ENCODE measurements at places on chromosomes 11 and 22.

- DNase-seq: no peak
Measured at GRCh38 chr11:69811431-69811830, 7.8 kb downstream of the FGF3 start.

DNA sequence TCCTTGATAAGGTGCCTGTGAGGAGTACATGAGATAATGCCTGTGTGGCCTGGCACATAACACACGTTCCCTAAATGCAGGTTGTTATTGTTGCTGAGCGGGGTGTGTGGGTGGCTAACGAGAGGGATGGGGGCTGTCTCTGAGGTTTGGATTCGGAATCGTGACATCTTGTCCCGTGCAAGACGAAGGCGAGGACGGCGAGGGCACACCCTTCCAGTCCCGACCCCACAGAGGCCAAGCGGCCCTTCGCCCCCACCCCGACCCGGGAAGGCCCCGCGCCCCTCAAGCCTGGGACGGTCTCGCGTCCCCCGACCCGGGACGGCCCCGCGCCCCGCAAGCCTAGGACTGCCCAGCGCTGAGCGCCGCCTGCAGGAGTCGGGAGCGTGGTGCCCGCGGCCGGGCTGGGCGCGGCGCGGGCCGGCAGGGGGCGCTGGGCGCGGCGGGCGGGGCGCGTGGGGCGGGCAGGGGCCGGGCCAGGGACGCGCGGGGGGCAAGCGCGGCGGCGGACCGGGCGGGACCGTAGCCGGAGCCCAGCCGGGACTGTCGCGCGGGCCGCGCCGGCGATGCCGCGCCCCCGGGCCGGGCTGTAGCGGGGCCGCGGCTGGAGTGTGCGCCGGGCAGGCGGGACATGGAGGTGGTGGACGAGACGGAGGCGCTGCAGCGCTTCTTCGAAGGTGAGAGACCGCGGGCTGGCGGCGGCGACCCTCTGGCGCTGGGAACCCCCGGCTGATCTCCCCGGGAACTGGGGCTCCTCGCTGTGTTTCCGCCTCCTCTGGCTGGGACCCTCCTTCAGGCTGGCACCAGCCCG lies at the start of gene MYRF:
TSS of gene MYRF (plus strand) at position 520 of the 808 bp plus-strand sequence. CDS start at position 629, 109 bp downstream.
- no peak for DNase-seq

DNA sequence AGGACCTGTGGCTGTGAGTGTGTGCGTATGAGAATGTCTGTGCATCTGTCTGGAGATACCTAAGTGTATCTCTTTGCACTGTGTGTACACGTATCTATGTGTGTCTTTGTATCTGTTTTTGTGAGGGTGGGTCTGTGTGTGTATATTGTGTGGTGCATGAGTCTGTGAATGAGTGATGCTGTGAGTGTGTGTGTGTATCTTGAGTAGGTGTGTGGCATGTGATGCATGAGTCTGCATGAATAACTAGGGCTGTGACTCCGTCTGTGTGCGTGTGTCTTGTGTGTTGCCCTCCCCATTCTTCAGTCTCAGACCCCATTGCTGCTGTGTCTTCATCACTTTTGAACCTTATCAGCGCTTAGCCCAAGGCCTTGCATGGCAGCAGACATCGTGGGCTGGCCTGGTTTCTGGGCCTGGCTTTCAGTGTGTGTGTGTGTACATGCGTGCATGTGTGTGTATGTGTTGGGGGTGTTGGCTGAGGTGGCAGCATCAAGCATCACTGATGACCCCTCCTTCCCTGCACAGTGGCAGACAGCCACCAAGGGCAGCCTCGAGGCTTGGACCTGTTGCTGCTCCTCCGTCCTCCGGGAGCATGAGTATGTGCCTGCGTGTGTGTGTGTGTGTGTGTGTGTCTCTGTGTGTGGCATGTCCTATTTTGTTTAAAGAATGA lies 1.4 kb downstream of the SGSM1 start:
- no peak for DNase-seq

GRCh38 chr11:76361776-76362175 lies 19.2 kb downstream of the THAP12 start:
- DNase-seq: no peak

- DNase-seq: no peak
Measured at GRCh38 chr11:128086794-128087193, 500.6 kb downstream of the ETS1 start.

DNA sequence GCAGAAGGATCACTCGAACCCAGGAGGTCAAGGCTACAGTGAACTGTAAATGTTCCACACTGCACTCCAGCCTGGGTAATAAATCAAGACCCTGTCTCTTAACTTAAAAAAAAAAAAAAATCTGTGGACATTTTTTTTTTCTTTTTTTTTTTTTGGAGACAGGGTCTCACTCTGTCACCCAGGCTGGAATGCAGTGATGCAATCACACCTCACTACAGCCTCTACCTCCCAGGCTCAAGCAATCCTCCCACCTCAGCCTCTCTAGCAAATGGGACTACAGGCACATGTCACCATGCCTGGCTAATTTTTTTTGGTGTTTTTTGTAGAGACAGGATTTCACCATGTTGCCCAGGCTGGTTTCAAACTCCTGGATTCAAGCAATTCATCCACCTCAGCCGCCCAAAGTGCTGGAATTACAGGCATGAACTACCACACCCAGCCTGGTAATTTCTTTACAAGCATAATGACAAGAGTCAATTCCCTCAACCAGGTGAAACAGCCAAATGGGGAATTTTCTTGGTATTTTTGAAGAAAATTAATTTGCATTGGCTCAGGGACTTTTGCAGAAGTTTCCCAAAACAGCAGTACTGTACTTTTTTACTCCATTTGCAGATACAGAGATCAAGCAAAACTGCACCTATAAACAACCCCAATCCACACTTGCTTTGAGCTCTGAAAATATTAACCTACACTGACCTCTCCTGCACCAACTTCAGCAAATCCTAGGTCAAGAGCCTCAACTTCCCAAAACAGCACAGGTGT lies 44.0 kb downstream of the MRTFA start:
- no peak for DNase-seq

GRCh38 chr11:74701351-74701750 lies 29.9 kb downstream of the CHRDL2 start:
- no peak for DNase-seq

DNA sequence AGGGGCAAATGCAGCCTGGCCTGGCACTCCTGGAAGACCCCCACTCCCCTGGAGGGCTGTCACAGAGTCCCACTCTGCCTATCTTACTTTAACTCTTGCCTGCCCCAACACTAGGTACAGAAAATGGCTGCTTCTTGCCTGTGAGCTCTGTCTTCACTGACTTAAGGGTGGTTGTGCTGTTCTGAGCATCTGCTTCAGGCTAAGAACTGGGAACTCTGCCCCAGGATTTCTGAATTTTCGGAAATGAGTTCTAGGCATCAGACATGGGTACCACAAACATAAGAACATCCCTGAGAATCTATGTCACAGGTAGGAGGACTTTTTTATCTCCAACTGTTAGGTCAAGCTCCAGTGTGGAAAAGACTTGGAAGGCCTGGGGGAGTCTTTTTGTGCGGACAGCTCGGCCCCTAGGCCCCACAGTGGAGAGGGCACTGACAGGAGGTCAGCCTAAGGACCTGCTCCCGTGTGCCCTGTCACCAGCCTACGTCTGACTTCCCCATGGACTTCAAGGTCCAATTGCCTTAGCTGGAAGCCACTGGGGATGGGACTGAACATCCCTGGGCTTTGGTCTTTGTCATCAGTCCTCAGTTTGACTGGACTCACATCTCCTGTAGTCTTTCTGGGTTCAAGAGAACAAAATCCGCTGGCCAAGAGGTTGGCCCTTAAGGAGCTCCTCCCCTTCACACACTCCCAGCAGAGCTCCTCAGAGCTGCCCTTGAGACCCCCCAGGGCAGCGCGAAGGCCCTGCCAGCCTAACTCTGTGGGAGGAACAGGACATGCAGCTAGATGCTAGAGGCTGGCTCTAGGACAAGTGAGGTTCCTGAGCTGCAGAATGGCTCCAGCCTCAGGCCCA lies 31.9 kb downstream of the PPP2R1B start:
- DNase-seq: no peak

DNA sequence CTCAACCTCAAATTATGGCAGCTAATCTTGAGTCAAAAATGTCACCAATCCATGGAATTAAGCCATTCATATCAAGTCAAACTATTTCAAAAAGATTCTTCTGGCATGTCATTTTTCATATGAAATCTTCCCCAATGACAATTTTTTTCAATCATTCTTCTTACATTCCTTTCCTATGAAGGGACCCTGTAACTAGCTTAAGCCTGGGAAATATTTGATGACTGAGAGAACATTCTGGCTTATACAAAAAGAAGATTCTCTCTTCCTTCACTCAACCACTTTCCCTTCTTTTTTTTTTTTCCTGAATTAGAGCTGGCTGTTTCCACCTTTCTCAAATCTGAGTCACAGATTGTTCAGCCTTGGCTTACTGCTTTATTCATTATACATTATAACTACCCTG lies 903.7 kb downstream of the FAM181B start:
- no peak for DNase-seq

- DNase-seq: no peak
Measured at GRCh38 chr11:6298605-6299004, 21.7 kb downstream of the CAVIN3 start.

DNA sequence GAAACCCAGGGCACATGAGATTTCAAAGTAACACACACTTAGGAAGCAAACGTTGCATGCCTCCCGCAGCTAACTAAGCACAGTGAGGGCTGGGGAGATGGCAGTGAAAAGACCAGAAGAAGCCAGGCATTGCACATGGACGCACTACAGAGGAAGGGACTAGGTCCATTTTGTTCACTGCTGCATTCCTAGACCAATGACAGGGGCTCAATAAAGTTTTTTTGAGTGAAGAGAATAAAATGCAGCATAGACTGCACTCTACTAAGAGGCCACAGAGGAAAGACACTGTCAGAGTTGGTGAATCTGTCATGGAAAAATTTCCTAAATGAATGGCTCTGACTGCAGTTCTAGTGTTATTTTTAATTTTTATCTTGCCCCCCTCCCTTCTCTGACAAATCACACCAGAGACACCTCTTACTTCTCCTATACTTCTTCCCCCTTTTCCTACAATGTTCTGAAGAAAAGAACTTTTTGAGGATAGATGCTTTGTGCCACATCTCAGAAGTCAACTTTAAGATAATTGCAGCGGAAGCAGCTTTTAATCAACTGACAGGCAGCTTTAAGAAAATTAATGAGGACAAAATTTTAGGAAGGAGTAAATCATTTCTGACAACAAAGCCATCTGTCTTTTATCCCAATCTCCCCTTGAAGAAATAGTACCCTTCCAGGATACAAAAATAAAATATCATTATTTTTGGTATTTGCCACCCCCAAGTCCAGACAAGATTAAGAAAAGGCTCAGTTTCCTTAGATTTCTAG lies 34.8 kb upstream of the CHRM4 start:
- DNase-seq: no peak

DNA sequence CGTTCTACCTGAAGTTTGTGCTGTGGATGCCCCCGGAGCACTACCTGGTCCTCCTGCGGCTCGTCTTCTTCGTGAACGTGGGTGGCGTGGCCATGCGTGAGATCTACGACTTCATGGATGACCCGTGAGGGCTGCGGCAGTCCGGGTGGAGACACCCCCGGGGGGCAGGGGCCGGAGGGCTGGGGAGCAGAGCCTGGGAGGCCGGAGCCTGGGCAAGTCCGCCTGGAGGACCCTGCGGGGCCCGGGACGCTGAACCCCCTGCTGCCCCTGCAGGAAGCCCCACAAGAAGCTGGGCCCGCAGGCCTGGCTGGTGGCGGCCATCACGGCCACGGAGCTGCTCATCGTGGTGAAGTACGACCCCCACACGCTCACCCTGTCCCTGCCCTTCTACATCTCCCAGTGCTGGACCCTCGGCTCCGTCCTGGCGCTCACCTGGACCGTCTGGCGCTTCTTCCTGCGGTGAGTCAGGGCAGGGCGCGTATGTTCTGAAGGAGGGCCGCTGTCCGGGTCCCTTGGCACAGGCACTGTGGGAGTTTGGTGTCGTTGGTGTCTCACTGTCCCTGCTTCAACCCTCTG lies 17.3 kb downstream of the RNH1 start:
- DNase-seq: no peak

DNA sequence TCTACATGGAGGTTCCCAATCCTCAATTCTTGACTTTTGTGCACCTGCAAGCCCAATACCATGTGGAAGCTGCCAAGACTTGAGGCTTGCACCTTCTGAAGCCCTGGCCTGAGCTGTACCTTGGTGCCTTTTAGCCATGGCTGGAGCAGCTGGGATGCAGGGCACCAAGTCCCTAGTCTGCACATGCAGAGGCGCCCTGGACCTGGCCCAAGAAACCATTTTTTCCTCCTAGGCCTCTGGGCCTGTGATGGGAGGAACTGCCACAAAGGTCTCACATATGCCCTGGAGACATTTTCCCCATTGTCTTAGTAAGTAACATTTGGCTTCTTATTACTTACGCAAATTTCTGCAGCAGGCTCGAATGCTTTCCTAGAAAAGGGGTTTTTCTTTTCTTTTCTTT lies 431.9 kb upstream of the ANO5 start:
- DNase-seq: no peak

GRCh38 chr11:127471662-127472061 lies 471.1 kb upstream of the KIRREL3 start:
- DNase-seq: no peak

DNA sequence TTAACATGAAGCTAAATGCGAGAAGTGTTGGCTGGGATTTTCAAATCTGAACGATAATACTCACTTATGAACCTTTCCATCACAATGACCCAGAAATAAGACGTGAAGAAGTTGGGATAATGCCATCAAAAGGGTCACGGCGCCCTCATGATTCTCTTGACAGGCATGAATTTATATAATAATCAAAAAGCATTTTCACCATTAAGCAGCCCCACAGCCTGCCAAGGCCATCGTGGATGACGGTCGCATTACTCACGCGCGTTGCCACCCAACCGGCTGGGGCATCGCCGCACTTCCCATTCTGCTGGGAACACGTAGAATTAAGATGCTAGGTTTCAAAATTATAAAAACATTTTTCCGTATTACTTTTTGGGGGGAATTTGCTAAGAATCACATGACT lies 18.9 kb upstream of the GAL start:
- no peak for DNase-seq

- DNase-seq: no peak
Measured at GRCh38 chr11:125372088-125372487, 124.0 kb downstream of the FEZ1 start.

- DNase-seq: no peak
Measured at GRCh38 chr22:47395481-47395880, 633.0 kb downstream of the TBC1D22A start.

DNA sequence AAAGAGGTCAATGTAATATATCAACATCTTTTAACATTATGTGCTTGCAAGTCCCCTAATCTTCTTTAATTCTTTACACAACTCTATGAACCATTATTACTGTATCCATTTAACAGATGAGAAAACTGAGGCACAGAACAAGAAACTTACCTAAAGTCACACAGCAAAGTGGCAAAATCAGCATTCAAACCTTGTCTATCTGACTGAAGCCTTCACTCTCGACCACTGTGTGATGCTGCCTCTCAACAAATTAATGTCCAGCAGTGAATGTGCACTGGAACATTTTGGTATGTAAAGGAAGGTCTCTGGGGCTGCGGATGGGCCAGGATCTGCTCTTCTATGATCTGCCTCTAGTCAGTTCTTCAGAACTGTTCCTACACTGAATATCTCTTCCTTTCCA lies 42.1 kb downstream of the PRCP start:
- no peak for DNase-seq

DNA sequence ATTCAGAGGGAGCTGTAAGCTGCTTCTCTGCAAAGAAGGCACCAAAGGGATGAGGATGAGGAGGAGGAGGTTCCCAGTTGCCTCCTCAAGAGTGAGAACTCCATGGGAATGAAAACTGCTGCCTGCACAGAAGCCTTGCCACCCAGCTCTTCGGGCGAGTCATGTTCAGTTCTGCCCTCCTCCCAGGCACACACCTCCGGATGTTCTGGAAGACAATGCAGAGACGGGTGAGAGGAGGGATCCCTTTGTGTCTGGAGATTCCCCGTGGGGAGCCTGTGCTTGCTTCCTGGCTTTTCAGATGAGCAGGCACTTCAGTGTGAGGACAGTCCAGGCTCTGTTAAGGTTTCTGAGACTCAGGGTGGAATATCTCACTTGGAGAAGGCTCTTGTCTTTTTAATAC lies 295.6 kb downstream of the DDX10 start:
- no peak for DNase-seq
